ENCODE measurements at places on chromosomes 2 and 18.
A peak's percentile ranks its signal among the peaks of the same experiment; 100 is the strongest.

GRCh38 chr2:173898996-173899395, 66.2 kb downstream of the SP3 start:
- no peak for DNase-seq

DNA sequence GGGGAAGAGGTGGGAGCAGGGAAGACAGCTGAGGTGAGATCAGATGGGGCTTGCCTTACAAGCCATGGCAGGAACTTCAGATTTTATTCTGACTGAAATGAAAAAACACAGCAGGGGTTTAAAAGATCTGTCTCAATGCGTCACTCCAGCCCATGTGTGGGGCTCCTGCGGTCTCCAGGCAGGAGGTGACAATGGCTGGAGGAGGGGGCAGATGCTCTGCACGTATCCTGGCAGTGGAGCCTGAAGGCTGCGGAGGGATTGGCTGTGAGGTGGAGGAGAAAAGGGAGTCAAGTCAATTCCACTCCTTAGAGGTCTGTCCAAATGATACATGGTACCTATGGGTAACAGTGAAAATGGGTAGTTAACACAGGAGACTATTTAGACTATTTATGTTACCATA, 40.5 kb upstream of the KIDINS220 start:
- DNase-seq = no peak

DNA sequence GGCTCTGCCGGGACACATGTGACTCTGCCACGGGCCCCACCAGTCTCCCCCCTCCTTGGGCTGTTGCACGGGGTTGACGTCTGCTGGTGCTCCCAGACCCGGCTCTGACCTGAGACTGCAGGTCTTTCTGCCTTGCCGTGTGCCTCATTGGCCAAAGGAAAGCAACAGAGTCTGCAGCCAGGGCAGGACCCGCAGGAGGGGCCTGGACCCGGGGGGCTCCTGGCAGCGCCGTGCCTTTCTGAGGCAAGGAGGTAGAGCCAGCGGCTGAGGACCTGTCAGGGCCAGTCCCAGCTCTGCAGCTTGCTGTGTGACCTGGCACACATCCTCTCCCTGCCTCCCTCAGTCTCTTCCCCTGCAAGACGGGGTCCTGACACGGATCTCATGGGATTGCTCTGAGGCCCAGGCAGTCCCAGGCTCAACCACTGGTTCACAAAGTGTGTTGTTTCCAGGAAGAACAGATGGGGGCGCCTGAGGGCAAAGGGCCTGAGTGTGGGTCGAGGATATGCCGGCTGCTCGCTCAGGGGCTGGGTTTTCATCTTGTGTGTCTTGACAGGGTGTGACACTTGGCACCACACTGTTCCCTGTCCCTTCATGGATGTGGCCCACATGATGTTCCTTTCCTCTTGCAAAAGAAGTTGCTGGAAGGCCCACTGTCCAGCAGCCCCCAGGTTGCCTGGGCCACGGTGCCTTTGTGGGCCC, 9.0 kb downstream of the CAPN10 start:
- DNase-seq = peak; percentile 27

DNA sequence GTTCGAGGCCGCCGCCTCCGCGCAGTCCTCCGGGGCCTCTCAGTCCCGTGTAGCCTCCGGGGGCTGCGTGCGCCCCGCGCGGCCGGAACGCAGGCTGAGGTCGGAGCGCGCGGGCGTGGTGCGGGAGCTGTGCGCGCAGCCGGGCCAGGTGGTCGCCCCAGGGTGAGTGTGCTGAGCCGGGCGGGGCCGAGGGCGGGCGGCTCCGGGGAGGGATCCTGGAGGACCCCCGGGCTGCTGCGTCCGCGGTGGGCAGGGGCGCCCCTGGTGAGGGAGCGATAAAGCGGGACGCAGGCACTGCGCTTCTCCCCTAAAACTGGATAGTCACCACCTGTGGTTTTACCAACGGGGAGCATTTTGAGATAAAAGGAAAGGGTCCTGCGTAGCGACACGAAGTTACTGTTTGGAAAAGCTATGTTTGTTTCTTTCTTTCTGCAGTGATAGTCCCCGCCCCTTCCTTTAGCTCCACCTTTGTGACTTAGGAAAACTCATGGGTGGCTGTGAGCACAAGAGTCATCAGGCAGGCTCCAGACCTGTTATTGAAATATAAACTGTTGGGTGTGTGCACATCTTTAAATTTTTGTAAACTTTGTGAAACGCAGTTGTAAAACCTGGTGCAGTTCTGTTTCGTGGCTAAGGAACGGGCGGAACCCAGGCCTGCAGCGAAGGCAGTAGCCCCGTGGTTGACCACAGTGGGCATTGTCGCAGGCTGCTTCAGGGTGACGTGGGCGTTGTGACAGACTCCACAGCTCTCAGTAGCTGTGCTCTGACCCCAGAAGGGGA, 687 bp downstream of the CTDP1 start:
- DNase-seq = peak; percentile 86

DNA sequence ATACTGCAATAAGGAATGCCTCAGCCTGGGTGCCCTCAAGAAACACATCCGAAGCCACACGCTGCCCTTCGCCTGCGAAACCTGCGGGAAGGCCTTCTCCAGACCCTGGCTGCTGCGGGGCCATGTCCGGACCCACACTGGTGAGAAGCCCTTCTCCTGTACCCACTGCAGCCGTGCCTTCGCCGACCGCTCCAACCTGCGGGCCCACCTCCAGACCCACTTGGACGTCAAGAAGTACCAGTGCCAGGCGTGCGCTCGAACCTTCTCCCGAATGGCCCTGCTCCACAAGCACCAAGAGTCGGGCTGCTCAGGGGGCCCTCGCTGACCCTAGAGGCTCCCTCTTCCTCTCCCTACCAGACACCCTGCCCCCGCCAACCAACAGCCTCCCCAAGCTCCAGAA, 37.6 kb downstream of the UNC80 start:
- DNase-seq = no peak

Measured in erythroblast (primary cell).